ENCODE measurements at places on chromosomes 13 and 19.

GRCh38 chr19:48635263-48635965 is 1.8 kb downstream of the DBP start:
- DNase-seq, result peak; percentile 84

GRCh38 chr13:26897706-26898550 is 137.3 kb upstream of the GPR12 start:
- no peak for DNase-seq

DNA sequence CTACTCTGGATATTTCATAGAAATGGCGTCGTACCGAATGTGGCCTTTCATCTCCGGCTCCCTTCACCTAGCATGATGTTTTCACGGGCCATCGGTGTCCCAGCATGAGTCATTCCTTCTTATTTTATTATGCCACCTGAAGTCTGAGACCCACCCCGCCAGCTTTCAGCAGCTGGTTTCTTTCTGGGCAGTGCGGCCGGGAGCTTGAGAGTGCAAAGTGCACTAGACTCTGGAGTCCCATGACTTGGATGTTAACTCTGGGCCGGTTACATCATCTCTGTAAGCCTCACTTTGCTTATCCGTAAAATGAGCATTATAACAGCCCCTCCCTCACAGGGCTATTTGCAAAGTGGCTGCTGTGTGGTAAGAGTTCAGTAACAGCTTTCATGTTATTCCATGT is 5.8 kb upstream of the KMT5C start:
- DNase-seq, result no peak

- no peak for DNase-seq
Observed at GRCh38 chr13:41085961-41086585, 24.8 kb downstream of the WBP4 start.

DNA sequence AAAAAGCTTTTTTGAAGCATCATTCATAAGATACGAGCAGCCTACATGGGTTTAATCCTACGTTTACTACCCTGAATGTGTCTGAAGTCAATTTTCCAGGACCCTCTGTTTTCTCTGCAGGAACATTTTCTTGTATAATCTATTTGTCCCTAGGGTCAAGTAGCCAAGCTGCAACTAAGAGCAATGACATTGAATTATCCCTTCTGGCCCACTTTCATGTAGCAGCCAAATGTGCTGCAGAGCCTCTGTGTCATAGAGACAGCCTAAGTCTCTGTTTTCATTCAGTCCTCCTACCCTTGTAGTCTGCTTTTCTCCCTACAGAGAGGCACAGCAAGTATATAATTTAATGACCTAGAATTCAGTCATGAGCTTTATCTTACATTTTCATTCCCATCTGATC is 82.1 kb downstream of the ZAR1L start:
- DNase-seq, result no peak

DNA sequence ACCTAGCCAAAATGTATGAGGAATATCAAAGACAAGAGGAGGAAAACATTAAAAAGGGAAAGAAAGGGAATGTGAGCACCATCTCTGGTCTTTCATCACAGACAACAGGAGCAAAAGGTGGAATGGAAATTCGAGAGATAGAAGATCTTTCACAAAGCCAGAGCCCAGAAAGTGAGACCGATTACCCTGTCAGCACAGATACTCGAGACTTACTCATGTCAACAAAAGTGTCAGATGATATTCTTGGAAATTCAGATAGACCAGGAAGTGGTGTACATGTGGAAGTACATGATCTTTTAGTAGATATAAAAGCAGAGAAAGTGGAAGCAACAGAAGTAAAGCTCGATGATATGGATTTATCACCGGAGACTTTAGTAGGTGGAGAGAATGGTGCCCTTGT is 217.0 kb downstream of the NBEA start:
- DNase-seq, result no peak
